ENCODE measurements at places on chromosomes 6 and 20. TPM values are rescaled to one million over a fixed set of nuclear protein-coding genes. Genes with fewer than 3 reads are reported as not detected.

DNA sequence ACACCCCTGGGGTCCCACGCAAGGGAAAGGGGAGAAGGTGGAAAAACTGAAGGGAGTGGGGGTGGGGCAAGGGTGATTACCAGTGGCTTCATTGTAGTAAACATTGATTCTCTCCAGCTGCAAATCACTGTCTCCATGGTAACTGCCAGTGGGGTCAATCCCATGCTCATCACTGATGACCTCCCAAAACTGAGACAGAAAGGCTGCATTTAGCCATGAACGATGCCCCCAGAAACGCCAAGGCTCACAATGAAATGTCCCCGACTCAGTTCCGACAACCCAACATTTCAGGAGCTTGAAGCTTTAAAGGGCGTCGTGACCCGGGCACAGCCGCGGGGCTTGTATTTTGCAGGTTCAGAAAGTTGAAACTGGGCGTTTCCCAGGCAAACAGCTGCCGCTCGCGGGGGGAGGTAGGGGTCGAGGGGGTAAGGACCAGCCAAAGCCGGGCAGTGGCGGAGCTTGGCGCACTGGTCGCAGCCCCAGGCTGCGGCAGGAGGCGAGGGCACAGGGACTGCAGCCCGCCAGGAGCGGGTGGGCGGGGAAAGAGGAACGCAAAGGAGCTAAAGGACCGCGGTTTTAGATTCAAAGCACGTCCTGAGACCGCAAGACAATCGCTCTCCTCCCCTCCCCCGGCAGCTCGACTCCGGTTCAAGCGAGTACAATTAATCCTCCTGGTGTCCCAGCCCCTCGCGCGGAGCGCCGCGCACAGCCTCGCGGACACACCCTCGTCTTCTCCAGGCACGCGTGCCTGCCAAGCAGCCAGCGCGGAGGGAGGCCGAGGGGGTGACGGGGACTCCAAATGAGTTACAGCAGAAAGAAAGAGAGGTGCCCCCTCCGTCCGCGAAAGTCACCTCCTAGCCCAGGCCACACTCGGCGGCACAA lies 731 bp downstream of the TUBB2B start:
- no peaks in the 10 kb centered on the region for H3K36me3 ChIP-seq
- no peak overlapping the region for H3K27ac ChIP-seq
- peak overlapping the region; percentile 44 for H3K4me3 ChIP-seq
- peaks cover 33% of the 10 kb centered on the region for H3K27me3 ChIP-seq

Gene HLA-C
- 349 TPM for total RNA-seq

DNA sequence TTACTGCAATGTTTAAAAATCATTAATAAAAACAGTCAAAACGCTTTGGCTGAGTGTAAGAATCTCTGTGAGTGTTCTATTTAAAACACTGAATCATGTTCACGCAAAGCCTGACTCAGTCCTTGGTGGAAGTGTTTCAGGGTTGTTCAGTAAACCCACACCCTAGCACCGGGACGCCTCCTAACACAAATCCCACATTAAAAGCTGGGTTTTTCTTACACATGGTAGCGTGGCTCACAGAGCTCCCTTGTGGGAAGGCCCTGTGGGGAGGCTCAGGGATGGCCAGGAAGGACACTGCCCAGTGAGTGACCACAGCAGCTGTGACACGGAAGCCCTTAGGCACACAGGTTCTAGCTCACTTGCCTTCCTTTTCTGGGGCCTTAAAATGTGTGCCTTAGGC lies 80.2 kb downstream of the GMPR start:
- H3K36me3 ChIP-seq = no peaks in the 10 kb centered on the region
- H3K27ac ChIP-seq = peak overlapping the region; percentile 18
- no peak for DNase-seq
- no peak overlapping the region for H3K4me3 ChIP-seq
- no peaks in the 10 kb centered on the region for H3K27me3 ChIP-seq

Gene SLC22A16
- not detected for total RNA-seq

Gene LAMA2
- total RNA-seq = 275 TPM

Gene C20orf144
- total RNA-seq = not detected

DNA sequence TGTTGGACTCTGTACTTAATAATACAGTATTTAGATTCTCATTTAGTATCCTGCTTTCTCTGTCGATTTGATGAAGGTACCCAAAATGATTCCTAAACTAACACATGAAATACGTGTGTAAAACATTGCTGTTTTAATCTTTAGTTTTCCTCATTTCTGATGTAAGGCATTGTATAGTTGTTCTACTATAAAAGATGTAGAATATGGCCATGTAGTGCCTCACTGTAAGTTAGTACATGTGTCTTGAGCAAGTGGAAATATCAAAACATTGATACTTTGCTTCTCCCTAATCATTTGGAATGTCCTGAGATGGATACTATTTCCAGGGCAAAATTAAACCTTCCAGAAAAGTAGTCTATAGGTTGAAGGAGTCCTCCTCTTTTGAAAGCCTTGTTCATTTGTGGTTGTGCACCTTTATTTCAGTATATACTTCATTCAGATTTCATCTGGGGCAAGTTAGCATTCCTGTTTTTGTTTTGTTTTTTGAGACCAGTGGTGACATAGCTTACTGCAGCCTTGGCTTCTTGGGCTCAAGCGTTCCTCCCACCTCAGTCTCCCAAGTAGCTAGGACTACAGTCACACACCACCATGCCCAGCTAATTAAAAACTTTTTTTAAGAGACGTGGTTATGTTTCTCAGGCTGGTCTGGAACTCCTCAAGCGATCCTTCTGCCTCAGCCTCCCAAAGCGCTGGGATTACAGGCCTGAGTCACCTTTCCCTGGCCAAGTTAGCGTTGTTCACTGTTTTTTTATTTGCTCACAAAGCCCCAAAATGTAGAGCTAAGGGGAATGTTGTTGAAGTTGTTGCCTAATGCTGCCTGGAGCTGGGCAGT lies 11.6 kb downstream of the SRSF3 start:
- no peak overlapping the region for H3K27ac ChIP-seq
- no peak overlapping the region for H3K4me3 ChIP-seq
- no peaks in the 10 kb centered on the region for H3K27me3 ChIP-seq
- DNase-seq = no peak
- H3K36me3 ChIP-seq = peaks cover 96% of the 10 kb centered on the region
- peaks cover 35% of the 10 kb centered on the region for H3K4me1 ChIP-seq

Gene SMIM26
- 111 TPM for total RNA-seq

Gene TXLNB
- total RNA-seq = 113 TPM

GRCh38 chr6:19297880-19298279 lies 539.3 kb upstream of the ID4 start:
- no peak overlapping the region for H3K27ac ChIP-seq
- H3K4me3 ChIP-seq = no peak overlapping the region
- no peaks in the 10 kb centered on the region for H3K36me3 ChIP-seq
- no peaks in the 10 kb centered on the region for H3K4me1 ChIP-seq

DNA sequence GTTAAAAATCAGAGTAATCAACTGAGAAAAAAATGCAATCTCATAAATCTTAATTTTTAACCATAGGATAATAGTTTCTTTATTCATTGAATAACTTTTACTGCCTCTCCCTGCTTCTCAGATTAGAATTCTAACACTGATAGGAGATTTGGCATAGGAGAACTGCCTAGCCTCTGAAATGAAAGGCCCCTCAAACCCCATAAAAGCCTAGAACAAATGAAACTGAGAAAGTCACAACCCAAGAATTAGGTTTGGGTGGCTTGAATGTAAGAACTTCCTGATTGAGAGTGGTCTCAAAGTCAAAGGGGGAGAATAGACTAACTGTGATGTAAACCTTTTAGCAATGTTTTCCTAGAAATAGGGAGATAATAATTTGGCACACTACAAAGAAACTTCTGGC lies 52.2 kb downstream of the SAMD5 start:
- no peaks in the 10 kb centered on the region for H3K36me3 ChIP-seq
- no peaks in the 10 kb centered on the region for H3K27me3 ChIP-seq
- DNase-seq = no peak
- H3K4me3 ChIP-seq = no peak overlapping the region

Gene PDE10A
- 14.4 TPM for total RNA-seq

Gene TMEM74B
- 5.6 TPM for total RNA-seq

Gene GPR6
- not detected for total RNA-seq

GRCh38 chr6:109295109-109295773 lies 87.0 kb downstream of the CD164 start:
- no peak overlapping the region for H3K4me3 ChIP-seq
- no peak overlapping the region for H3K27ac ChIP-seq
- H3K36me3 ChIP-seq = no peaks in the 10 kb centered on the region
- no peaks in the 10 kb centered on the region for H3K4me1 ChIP-seq
- DNase-seq = no peak
- H3K27me3 ChIP-seq = peaks cover 2% of the 10 kb centered on the region

Gene BPIFB2
- not detected for total RNA-seq

DNA sequence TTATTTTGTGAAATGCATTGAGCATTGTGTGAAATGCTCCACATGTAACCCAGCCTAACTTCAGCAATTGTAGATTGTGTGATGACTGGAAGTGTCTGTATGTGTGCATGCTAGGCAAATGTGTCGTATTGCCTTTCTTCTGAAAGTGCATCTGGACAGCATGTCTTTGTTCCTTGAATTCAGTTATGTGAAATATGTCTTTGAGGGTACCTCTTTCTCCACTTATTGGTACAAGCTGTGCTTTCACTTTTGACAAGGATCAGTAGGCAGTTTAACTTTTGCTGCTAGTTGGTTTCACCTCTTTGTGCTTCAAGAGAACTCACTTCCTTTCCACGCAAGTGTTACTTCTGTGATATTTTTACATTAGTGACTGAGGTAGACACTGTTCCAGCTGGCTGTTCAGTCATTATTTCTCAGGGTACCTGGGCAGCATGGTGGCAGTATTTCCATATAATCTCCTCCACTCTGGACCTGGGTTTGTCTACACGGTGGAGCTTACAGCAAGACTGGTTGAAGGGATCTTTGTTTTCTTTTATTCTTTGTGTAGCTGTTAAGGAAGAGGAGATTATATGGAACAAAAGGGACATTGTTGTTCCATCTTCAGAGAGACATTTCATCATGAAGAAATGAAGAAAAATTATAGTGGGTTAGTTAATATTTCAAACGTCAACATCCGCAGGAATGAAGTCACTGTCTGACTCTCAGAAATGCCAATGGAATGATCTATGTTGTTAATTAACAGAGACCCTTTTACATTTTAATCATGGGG lies 175.4 kb downstream of the UTRN start:
- no peaks in the 10 kb centered on the region for H3K36me3 ChIP-seq
- H3K4me3 ChIP-seq = no peak overlapping the region
- DNase-seq = no peak

Gene SLC17A1
- not detected for total RNA-seq

Gene DEF6
- total RNA-seq = 1.1 TPM

DNA sequence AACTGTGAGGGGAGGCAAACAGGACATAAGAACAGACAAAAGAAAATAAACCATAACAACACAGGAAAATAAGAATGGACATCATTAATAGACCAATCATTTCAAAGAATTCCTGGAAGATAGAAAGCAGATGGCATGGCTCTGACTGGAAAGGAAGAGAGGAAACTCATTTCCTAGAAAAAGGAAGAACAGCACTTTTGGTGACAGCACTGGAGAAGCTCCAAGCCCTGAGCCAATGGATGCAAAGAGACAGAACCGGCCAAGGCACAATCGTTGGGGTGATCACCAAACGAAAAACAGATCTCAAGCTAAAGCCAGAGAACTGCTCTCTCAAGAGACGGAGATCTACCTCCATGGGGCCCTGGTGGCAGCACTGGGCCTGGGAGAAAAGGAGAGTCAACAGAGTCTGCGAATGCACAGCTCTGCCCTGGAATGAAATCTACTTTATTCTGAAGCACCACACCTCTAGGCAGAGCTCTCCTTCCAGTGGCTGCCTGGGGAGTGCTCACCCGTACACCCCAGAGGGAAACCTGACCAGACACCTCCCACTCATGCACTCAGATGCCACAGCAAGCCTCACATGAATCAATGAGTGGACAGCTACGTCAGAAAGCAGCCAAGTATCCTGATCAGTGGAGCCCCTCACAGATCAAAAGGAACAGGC lies 24.2 kb downstream of the KIAA0319 start:
- no peak overlapping the region for H3K4me3 ChIP-seq
- no peak overlapping the region for H3K27ac ChIP-seq
- DNase-seq = no peak
- H3K27me3 ChIP-seq = no peaks in the 10 kb centered on the region
- H3K36me3 ChIP-seq = no peaks in the 10 kb centered on the region
- no peaks in the 10 kb centered on the region for H3K4me1 ChIP-seq

Gene HLA-DOB
- 0.33 TPM for total RNA-seq

DNA sequence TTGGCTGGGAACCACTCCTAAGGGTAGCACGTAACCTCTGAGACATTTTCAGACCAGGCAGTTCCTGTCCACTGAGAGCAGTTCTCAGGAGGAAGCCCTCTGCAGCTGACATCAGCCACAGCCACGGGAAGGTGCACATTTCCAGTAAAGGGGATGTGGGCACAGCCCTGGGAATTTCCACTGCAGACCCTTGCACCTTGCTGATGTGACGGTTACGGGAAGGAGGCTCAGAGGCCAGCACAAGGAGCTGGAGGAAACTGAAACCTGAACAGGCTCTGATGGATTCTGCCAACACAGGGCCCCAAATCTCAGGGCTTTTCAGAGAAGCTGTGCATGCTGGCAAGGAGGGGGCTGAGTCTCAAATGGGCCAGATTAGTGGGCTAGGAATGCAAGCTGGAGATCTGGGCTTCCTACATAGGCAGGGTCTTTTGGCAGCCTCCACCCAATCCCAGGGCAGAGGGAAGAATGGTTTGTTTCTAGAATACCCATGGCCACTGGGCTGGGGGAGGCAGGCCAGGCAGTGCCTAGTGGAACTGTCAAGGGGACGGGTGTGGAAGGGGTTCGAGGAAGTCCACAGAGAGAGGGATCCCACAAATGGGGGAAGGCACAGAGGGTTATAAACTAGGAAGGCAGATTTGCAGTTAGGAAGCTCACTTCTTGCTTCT lies 14.2 kb downstream of the EBF4 start:
- no peak for DNase-seq
- H3K36me3 ChIP-seq = no peaks in the 10 kb centered on the region
- H3K27me3 ChIP-seq = no peaks in the 10 kb centered on the region
- H3K27ac ChIP-seq = no peak overlapping the region
- H3K4me3 ChIP-seq = no peak overlapping the region

GRCh38 chr20:32526125-32526524 lies 59.0 kb downstream of the NOL4L start:
- no peak overlapping the region for H3K4me3 ChIP-seq
- H3K4me1 ChIP-seq = peaks cover 59% of the 10 kb centered on the region
- no peak for DNase-seq
- no peaks in the 10 kb centered on the region for H3K27me3 ChIP-seq

Gene HNF4A
- total RNA-seq = not detected

Gene ELOVL4
- total RNA-seq = 0.16 TPM

Gene PDE7B
- 15.4 TPM for total RNA-seq

- H3K4me1 ChIP-seq = no peaks in the 10 kb centered on the region
- H3K4me3 ChIP-seq = no peak overlapping the region
- no peaks in the 10 kb centered on the region for H3K27me3 ChIP-seq
These were observed 411.8 kb downstream of the CDKAL1 start for GRCh38 chr6:20946022-20946421.

DNA sequence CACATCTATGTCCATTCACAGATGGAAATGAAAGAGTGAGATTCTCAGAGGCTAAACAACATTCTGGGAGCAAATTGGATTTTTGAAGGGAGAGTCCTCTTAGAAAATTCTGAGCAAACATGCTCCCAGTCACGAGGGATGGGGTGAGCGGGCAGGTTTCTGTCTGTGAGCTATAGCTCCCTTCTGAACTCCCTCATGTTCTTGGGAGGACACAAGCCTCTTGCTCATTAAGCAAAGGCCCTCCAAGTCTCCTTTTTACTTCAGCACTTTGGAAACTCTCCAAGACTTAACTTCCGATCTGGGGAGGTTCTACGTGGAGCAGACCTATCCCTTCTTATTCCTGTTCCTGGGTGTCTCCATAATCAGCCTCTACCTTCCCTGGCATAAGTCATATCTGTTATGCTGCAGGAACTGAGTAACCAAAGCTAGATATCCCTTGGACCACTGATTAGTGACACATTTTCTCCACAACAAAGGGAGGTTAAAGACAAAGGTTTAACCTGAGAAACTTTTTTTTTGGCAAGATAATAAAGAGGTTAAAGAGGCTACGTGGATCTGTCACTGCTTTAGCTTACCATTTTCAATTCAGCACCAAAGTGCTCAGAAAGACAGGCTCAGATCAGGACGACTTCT lies 33.0 kb upstream of the SMIM29 start:
- H3K4me3 ChIP-seq = no peak overlapping the region
- H3K27ac ChIP-seq = peak overlapping the region; percentile 30
